ENCODE measurements at places on chromosomes 11 and 22. TPM values are rescaled to one million over a fixed set of nuclear protein-coding genes. Genes with fewer than 3 reads are reported as not detected.

The GNAZ gene
- 192 TPM for total RNA-seq

The OR2AG2 gene
- 0.47 TPM for total RNA-seq

The C2CD2L gene
- total RNA-seq, result 7.6 TPM

The CAVIN3 gene
- 2.5 TPM for total RNA-seq

The IFITM10 gene
- 0.31 TPM for total RNA-seq

The OR4A5 gene
- not detected for total RNA-seq

The GAB4 gene
- total RNA-seq, result not detected

GRCh38 chr11:35033011-35033410 lies 106.0 kb upstream of the CD44 start:
- no peak for DNase-seq

DNA sequence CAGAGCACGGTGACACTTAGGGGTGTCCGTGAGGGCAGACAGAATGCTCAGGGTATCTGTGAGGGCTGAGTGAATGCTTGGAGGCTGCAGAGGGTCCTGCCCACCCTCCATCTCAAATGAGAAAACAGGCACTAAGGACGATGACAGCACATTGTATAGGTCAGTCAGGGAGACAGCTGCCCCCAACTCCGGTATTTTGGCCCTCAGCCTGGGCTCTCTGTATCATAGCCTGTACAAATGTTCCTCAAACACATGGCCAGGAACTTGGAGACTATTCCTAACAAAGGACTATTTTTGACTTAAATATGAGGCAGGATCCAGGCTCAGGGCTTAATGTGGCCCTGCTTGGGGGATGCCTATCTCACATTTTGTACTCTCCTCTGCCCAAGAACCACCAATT lies 145.4 kb downstream of the OPCML start:
- no peak for DNase-seq

DNA sequence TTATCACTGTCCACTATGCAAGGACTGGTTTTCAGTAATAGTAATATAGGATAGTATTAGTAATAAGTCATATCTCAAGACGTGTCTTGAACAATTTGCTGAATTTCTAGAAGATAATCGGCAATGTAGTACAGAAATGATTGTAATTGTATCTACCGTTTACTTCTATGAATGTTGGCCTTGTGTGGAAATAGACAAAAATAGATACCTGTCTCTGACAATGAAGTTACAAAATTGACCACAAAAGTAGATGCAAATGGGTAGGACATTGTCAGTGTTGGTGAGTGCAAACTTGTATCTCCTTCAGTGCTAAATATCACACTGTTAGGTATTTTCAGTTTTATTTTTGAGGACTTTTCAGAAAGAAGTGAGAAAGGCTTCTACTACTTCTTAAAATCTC lies 43.1 kb downstream of the SVIP start:
- DNase-seq, result no peak

DNA sequence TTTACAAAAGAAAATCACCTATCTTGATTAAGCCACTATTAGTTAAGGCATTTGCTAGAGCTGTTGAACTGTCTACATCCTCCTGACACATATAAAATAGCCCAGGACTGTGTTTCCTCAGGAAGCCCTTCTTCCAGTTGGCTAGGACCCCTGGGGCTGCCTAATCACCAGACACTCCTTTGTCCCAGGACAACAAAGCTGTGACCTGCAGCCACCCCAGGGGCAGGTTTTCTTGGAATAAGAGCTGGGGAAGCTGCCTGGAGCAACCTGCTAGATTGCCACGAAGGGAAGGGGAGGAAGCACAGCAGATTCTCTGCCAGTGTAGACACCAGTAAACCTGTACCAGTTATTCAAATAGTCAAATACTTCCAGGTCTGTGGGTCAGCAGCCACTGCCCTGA lies 17.6 kb downstream of the CHST1 start:
- DNase-seq, result no peak

DNA sequence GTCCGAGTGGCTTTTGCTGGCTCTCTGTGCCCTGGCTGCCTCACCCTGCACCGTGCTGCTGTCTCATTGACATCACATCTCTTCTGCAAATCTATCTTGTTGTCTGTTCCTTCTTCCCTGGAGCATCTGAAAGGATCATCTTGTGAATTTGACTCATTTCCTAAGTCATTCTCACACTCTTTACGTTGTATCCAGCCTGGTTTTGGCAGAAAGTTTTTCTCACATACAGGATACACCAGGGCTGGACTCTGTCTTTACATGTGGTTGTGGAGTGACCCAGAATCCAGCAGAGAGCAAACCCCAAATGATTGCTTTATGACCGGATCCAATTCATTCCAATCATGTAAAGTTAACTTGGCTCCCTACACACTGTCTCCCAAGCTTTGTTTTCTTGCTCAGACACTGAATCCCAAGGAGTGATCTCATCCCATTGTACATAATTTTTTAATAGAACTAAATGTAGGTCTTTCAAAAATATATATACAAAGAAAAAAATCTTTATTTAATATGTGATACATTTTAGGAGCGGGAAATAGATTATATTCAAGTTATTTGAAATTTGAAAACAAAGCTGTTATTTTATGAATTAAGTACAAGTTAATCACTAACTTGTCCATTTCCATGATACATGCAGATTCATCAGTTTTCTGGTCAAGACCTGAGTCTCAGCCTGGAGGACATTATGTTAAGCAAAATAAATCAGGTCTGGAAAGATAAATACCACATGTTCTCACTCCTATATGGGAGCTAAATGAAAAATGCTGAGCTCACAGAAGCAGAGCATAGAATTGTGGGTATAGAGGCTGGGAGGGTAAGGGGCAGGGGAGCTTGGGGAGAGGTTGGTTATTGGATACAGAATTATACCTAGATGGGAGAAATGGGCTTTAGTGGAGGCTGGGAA lies 2.9 kb upstream of the RFPL1 start:
- DNase-seq, result no peak

DNA sequence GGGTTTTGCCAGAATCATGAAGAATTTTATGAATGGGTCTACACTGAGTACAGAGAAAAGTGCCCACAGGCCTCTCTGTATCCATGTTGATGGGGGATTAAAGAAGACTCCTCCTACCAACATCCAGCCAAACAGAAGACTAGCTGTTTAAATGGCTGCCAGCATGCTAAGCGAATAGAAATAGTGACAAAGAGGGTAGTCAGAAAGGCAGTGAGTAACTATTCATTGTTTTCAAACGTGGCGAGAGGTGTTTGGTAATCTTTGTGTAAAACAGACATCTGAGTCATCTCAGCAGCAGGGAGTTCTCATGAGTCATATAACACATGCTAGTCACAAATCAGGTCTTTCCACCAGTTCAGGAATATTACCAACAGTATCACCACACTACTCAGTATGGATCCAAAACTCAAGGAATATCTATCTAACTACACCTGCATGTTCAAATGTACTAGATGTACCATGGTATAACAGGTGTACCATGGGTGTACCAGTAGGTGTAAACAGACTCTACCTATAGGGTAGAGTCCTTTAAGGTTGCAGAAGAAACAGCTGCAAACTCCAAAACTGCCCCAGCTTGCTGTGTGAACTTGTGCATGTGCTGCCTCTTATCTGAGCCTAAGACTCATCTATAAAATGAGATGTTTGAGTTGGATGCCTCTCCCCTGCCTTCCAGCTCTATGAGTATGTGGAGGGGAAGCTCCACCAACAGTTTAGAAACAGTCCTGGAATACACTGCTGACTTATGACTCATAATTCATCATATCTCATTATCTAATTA lies 82.0 kb downstream of the SLC1A2 start:
- no peak for DNase-seq

DNA sequence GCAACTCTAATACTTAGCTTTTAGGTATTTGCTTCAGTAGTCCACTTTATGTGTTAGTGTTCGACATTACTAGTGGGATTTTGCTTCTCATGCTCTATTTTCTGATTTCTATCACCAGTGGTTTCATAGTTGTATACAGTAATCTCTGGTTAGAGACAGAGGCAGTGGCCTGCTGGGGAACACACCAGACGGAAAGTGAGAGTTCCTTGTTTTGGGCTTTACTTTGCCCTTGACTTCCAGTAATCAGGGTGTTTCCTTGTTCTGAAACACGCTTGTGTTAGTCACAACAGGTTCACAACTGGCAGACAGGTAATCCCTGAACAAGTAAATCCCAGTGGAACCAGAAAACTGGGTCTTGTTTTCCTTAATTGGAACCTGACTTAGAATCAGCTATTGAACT lies 56.0 kb downstream of the PACS1 start:
- DNase-seq, result no peak

DNA sequence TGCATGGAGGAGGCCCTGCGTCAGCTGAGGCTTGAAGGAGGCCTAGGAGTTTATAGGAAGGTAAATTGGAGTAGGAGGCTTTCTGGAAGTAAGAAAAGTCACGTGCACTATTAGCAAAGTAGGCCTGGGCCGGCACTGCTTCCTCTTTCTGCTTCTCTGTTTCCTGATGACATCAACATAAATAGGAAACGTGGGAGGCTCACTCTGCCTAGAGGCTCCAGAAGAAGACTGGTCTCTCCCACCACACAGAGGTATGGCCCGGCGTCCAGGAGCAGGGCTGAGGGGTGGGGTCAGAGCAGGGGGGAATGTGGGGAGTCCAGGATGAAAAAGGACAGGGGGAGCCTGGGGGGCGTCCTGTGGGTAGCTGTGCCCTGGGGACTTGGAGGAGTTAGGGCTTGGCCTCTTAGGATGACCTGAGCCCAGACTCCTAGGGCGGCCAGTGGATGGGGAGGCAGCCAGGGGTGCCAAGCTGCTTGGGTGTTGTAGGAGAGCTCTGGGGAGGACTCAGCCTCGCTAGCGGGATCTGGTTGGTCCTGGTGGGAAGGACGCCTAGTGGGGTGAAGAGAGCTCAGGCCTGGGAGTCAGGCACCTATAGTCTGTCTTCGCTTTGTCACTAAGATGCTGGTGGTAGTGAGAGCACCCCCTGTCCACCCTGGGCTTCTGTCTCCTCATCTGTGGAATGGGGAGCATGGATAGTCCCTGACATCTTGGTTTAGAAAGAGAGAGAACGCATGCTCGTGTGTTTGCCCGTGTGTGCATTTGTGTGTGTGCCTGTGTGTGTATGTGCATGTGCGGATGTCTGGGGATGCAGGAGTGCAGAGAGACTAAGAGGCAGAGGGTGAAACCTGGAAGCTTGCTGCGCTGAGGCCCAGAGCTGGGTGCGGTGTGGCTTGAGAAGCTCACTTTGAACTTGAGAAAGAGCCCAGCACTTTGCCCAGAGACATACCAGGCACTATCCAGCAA lies at the start of gene CSF2RB:
CSF2RB (plus strand) TSS at position 202 of the 963 bp plus-strand sequence. CDS start 8,580 bp downstream, outside the sequence.
- DNase-seq, result peak; percentile 12

DNA sequence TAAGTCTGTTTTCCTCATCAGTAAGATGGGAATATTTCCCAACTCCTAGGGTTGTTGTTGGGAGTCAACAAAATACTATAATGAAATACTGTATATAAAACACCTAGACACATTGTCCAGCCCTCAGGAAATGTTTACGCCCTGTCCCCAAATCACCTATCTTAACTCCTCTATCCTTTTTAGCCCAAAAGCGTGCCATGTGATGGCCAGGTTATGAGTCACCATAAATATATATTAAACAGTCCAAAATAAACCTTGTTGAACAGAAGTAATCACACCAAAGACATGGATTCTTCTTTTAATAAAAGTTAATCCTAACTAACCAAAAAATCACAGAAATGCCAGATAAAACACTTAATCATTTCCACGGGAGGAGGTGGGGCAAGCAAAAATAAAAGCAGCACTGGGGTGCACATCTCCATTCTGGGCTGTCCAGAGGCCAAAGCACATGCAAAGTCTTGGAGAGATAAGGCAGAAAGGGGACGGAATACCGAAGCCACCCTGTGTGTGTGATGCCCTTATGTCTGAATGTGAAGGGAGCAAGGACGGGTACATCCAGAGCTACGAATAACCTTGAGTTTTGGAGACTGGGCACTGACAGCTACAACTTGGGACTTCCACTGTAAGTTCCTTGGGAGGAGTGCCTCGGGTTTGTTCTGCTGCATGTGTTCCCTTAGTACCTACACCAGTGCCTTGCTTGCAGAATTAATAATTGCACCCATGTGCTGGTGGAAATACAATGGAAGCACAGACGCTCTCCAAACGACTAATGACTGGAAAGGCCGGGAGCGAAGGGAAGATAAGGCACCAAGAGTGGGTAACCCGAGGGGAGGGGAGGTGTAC lies 1.1 kb downstream of the OSBP start:
- DNase-seq, result no peak

- no peak for DNase-seq
These were observed 10.7 kb upstream of the CKAP5 start for GRCh38 chr11:46856605-46857343.

GRCh38 chr11:101453682-101454081 lies 130.1 kb downstream of the TRPC6 start:
- DNase-seq, result no peak

GRCh38 chr22:49690454-49690853 lies 137.2 kb downstream of the BRD1 start:
- DNase-seq, result no peak

DNA sequence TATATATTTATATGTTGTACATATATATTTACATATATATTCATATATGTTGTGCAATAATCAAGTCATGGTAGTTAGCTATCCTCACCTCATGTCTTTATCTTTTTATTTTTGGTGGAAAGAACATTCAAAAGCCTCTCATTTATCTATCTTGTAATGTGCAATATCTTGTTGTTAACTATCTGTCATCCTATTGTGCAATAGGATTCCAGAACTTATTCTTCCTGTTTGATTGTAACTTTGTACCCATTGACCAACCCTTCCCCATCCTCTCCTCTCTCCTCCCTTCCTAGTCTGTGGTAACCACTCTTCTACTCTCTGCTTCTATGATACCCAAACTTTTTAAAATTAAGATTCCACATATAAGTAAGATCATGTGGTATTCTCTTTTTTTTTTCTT lies 115.6 kb upstream of the PDGFD start:
- DNase-seq, result no peak

- DNase-seq, result no peak
These were observed 1232.5 kb upstream of the RAG2 start for GRCh38 chr11:37830529-37830928.

GRCh38 chr22:23085785-23086184 lies 15.5 kb downstream of the GNAZ start:
- DNase-seq, result no peak

DNA sequence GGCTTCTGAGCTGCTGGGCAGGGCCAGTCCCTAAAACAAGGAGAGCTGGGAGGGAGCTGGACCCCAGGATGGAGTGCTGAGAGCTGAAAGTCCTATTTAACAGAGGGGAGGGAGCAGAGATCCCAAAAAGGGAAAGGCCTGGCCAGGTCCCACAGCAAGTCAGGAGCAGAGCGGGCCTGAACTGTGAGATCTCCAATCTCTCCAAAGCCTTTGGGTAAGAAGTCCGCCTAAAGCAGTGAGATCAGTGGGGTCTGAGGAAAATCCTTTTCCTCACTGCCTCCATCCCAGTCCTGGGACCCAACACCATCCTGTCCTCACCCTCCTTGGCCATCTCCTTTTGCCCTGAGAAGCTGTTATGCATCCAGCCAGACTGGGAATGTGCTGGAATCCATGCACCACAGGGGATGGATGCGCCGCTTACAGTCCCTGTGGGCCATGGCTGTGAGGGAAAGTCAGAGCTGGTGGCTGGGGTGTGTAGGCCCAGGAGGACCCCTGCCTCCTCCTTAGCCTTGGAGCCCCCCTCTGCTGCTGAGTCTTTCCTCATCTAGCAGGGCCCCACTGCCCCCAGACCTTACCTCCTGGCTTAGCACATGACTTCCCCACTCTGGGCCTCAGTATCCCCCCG lies 8.6 kb downstream of the LRRC75B start:
- no peak for DNase-seq

GRCh38 chr11:123306531-123306930 lies 111.5 kb upstream of the CLMP start:
- no peak for DNase-seq

GRCh38 chr22:20881231-20881630 lies 22.4 kb downstream of the SNAP29 start:
- no peak for DNase-seq
